ENCODE measurements at places on chromosomes 7 and 10.

DNA sequence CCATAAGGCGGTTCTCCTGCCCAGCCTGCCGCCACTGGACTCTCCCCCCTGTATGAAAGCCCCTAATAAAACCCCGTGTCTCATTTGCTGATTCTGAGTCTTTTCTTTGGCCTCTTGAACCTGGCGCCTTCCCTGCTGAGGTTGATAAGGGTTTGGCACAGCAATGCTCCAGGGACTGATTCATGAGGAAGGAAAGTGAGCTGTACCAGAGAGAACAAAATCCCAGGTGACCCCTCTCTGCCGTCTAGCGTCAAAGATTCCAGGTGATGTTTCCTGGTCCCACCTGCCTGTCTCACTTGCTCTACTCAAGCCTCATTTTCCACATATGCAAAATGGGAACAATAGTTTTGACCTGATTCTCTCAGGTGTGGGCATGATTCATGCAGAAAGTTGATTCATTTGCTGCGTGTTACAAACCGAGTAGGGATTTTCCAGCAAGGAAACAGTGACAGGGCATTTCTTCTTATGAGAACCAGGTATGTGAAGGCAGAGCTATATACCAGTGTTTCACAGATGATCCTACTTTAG lies 730.6 kb upstream of the IGFBP3 start:
- no peak for DNase-seq

DNA sequence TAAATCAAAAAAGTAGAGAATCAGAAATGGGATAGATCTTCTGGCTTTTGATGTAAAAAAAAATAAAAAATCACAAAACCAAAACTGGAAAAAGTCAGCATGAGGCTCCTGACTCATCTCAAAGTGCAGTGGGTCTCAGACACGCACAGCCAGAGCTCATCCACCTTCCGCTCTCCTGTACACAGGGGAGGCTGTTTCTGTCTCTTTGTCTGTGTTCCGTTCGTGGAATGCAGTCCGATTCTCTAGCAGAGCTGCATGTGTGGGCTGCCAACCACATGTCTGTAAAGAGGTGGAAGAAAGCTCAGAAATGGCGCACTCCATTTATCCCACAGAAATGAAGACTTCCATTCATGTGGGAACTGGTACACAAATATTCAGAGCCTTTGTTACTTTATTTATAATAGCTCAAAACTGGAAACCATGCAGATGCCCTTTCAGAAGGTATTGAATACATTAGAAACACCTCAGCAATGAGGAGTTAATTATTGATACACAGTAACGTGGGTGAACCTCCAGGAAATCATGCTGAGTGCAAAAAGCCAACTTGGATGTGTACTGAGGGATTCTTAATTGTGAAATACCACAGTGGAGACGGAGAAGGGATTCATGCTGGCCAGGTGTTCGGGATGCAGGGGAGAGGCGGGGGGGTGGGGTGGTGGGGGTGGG lies 123.3 kb downstream of the TRRAP start:
- peak; percentile 16 for DNase-seq

DNA sequence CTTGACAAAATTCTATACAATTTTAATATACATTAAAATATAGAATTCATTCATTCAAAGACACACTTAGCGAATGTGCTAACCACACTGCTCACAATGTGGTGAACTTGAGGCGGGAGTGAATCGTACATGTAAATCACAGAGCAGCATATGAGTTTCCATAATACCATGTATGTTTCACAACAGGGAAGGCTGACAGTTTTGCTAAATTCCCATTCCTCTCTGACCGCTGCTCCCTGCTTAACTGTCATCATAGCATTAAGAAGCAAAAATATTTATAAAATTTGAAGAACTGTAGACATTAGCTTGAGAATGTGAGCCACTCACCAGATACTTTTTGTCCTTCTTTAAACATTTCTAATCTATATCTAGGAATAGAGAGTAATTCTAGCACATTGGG lies 763.3 kb downstream of the MAGI2 start:
- DNase-seq: no peak

DNA sequence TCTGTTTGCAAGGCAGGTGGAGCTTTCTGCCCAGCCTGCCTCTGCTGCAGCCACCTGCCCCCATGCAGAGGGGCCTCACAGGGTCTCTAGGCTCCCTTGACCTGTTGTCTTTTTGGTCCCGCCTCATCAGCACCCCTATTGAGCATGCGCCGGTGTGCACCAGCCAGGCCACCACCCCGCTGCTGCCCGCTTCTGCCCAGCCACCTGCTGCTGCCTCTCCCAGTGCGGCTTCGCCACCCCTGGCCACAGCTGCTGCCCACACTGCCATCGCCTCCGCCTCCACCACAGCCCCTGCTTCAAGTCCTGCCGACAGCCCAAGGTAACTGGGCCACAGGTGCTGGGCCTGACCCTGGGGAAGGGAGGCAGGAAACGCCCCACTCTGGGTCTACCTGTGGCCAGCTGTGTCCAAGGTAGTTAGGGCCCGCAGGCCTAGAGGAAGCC lies 38.1 kb downstream of the LDB3 start:
- DNase-seq: no peak

GRCh38 chr10:22391600-22391999 lies 46.3 kb downstream of the SPAG6 start:
- no peak for DNase-seq

DNA sequence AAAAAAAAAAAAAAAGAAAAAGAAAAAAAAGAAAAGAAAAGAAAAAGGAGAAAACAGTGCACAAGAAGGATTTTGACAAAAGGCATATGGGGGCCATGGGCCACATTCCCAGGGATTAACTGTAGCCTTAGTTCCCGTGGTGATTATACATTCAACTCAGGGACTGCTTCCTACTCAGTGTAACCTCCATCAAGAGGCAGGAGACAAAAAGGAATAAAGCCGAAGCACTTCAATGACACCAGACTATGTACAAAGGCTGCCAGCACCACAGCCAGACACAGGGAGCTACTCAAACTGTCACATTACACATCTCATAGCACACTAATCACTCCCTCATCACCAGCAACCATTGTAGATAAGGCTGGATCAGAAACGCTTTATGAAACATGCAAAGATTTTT lies 5.1 kb upstream of the PMPCB start:
- DNase-seq: no peak

All from stimulated activated naive CD8-positive, alpha-beta T cell treated with anti-CD3 and anti-CD28 coated beads, Interleukin-15, Interleukin-2, amounts not matched to agents 100 U/mL and 50 U/mL, for 24 hours (primary cell).